ENCODE measurements at places on chromosomes 2 and 18. TPM values are rescaled to one million over a fixed set of nuclear protein-coding genes. Genes with fewer than 3 reads are reported as not detected.

The DSC3 gene
- polyA plus RNA-seq, result 3.4 TPM

The SLC9A2 gene
- polyA plus RNA-seq, result 2.1 TPM

The MC2R gene
- polyA plus RNA-seq, result 0.06 TPM

GRCh38 chr2:200625958-200626363 is 40.1 kb downstream of the AOX1 start:
- H3K36me3 ChIP-seq, result no peaks in the 10 kb centered on the region
- H3K4me3 ChIP-seq, result no peak overlapping the region
- no peak overlapping the region for H3K27ac ChIP-seq
- H3K27me3 ChIP-seq, result no peaks in the 10 kb centered on the region
- H3K4me1 ChIP-seq, result no peaks in the 10 kb centered on the region

GRCh38 chr18:46751882-46752281 is 5.0 kb downstream of the ST8SIA5 start:
- DNase-seq, result no peak
- peaks cover 40% of the 10 kb centered on the region for H3K27me3 ChIP-seq
- no peak overlapping the region for H3K4me3 ChIP-seq
- no peaks in the 10 kb centered on the region for H3K4me1 ChIP-seq
- H3K27ac ChIP-seq, result no peak overlapping the region

DNA sequence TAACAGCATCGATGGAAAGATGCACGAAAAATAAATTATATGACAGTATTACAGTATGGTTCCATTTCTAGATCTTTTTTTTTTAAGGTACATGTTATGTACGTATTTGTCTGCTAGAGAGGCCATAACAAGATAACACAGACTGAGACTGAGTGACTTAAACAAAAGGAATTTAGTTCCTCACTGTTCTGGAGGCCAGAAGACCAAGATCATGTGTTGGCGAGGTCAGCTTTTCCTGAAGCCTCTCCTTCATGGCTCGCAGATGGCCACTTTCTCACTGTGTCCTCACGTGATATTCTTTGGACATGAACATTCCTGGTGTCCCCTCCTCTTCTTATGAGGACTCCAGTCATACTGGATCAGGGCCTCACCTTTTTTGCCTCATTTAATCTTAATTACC is 177.4 kb downstream of the CAPN13 start:
- H3K4me1 ChIP-seq, result no peaks in the 10 kb centered on the region
- DNase-seq, result no peak
- no peaks in the 10 kb centered on the region for H3K36me3 ChIP-seq
- no peak overlapping the region for H3K27ac ChIP-seq
- H3K4me3 ChIP-seq, result no peak overlapping the region
- H3K27me3 ChIP-seq, result no peaks in the 10 kb centered on the region

DNA sequence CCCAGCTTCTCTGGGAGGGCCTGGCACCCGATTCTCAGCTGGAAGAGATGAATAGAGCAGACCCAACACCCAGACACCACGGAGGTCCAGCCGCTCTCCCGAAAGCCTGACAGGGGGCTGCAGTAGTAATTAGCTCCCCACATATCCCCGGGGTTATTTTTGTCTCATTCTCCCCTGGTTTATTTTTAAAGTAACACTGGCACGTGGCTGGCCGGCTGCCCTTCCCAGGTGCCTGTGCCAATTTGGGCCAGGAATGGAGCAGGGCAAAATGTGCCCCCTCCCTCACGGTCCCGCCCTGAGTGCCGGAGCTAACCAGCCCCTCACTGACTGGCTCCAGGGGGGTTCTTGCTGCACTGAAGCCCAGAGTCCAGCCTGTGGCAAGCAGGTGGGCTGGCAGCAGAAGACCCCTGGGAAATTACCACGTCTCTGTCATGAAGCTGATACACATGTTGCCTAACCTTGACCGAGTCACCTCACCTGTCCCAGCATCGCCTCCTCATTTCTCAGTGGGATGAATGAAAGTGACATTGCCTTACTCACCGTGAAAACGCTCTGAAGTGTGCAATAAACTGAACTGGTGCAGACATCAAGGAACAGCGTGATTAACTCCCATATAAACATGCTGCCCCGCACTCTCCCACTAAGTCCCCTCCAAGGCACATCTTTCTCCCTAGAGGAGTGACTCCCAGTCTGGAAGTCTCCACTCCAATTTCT is 18.4 kb downstream of the KCNK3 start:
- no peak overlapping the region for H3K4me3 ChIP-seq
- H3K27me3 ChIP-seq, result peaks cover 7% of the 10 kb centered on the region
- no peaks in the 10 kb centered on the region for H3K36me3 ChIP-seq
- no peak for DNase-seq
- no peak overlapping the region for H3K27ac ChIP-seq

DNA sequence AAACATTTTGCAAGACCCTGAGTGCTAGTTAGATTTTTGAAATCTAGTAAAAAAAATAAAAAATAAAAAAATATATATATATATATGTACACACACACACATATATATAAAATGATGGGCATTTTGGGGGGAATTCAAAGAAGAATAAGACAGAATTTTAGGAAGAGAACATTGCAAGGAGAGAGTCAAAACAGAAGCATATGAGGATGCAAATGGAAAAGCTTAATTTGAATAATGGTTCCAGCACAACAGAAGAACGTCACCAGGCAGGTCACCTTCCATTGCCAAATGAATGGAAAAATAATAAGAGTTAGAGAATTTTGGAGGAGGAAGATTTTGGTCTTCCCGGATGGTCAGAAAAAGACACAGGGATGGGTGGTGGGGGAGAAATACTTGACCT is 1097.2 kb downstream of the BCL11A start:
- H3K27me3 ChIP-seq, result no peaks in the 10 kb centered on the region
- no peaks in the 10 kb centered on the region for H3K4me1 ChIP-seq
- H3K27ac ChIP-seq, result no peak overlapping the region

DNA sequence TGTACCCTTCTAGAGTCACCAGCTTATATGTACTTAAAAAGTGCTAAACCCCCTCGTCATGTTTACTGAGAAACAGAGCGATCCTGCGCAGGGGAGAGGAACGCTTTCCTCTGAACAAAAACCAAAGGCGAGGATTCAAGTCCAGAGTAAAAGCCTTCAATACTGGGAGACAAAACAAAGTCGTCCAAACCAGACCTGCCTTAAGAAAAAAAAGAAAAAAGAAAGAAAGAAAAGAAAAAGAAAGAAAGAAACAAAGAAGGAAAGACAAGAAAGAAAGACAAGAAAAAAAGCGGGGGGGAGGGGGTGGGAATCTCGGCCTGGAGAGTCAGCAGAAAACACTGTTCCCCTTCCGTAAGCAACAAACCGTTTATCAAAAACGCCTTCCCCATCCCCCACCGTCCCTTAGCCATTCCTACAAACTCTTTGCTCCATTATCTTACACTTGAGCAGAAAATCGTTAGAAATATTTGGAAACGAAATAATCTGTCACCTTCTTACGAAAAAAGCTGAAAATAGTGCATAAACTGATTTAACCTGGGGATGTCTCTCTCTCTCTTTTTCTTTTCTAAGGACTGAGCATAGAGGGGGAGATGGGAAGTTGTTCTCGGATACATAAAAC is 3.3 kb downstream of the PTGR3 start:
- peaks cover 12% of the 10 kb centered on the region for H3K27me3 ChIP-seq
- H3K36me3 ChIP-seq, result peaks cover 12% of the 10 kb centered on the region
- no peak for DNase-seq
- peak overlapping the region; percentile 57 for H3K4me3 ChIP-seq
- H3K27ac ChIP-seq, result peak overlapping the region; percentile 25

DNA sequence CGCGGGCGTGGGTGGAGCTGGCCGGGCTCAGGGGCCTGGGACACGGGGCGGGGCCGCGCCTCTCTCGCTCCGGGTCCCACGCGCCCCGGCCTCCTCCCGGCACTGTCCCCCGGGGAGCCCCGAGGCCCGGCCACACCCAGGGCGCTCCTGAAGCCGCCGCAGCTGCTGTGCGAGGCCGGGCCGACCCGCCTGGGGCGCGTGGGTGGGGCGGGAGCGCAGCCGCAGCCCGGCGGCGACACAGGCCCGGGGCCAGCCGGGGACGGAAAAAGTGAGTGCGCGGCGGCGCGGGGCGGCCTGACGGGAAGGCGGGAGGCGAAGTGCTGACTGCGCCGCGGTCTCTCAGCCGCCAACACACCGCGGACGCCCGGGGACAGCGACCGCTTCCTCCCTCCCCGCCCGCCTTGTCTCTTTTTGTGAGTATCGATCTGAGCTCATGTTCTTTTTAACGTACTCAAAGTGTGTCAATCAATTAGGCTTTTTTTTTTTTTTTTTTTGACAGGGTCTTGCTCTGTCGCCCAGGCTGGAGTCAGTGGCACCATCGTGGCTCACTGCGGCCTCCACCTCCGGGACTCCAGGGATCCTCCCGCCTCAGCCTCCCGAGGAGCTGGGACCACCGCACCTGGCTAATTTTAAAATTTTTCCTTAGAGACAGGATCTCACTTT is 14.5 kb downstream of the PDCD1 start:
- H3K4me3 ChIP-seq, result peak overlapping the region; percentile 35
- H3K4me1 ChIP-seq, result no peaks in the 10 kb centered on the region
- peak; percentile 73 for DNase-seq
- peaks cover 10% of the 10 kb centered on the region for H3K27me3 ChIP-seq

The DYNAP gene
- 0.37 TPM for polyA plus RNA-seq

GRCh38 chr2:81976998-81977397 is 1672.4 kb upstream of the LRRTM1 start:
- no peaks in the 10 kb centered on the region for H3K36me3 ChIP-seq
- no peak overlapping the region for H3K27ac ChIP-seq
- H3K4me3 ChIP-seq, result no peak overlapping the region
- no peaks in the 10 kb centered on the region for H3K4me1 ChIP-seq
- H3K27me3 ChIP-seq, result no peaks in the 10 kb centered on the region

GRCh38 chr2:231917280-231918066 is 8.7 kb downstream of the NPPC start:
- no peak overlapping the region for H3K27ac ChIP-seq
- H3K4me3 ChIP-seq, result no peak overlapping the region
- no peaks in the 10 kb centered on the region for H3K36me3 ChIP-seq
- no peak for DNase-seq
- H3K4me1 ChIP-seq, result no peaks in the 10 kb centered on the region

DNA sequence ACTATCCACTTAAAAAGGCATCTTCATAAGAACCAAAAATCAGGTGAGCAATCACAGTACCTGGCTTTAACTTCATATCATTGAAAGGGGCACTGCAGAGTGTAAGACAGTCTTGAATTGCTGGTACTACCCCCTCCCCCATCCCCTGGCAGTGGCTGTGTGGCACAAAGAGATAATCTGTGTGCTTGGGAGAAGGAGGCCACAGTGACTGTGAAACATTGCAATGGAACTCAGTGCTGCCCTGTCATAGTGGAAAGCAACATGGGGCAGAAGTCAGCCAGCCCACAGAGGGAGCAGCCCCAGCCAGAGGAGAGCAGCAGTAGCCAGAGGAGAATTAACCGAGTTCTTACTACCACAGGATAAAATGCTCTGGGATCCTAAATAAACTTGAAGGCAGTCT is 45.3 kb upstream of the UGP2 start:
- no peaks in the 10 kb centered on the region for H3K36me3 ChIP-seq
- no peaks in the 10 kb centered on the region for H3K4me1 ChIP-seq
- no peak for DNase-seq
- no peak overlapping the region for H3K4me3 ChIP-seq
- H3K27me3 ChIP-seq, result no peaks in the 10 kb centered on the region

GRCh38 chr2:222706616-222707015 is 35.2 kb downstream of the MOGAT1 start:
- H3K36me3 ChIP-seq, result no peaks in the 10 kb centered on the region
- no peaks in the 10 kb centered on the region for H3K4me1 ChIP-seq
- no peak for DNase-seq

The PUS10 gene
- 17.8 TPM for polyA plus RNA-seq

DNA sequence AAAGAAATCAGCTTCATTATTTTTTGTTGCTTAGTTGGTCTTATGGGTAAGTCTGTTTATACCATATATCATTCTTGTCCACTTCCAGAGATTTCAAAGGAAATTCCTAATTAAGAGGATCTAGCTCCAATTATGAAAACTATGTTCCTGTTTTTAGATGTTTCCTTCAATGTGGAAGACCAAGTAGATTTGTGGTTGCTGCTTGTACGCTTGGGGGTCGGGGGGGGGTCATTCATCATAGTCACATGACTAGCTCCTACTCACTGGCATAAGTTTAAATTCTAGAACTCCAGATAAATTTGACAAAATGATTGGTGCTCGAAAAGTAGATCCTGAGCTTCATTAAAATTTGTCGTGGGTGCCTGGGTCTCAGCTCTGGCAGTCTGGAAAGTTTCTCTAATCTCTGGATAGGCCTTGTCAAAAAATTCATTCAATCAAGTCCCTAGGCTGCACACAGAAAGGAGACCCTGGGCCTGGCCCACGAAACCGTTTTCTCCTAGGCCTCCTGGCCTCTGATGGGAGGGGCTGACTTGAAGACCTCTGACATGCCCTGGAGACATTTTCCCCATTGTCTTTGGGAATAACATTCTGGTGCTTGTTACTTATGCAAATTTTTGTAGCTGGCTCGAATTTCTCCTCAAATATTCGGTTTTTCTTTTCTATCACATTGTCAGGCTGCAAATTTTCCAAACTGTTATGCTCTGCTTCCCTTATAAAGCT is 62.5 kb downstream of the MEP1B start:
- DNase-seq, result no peak
- no peak overlapping the region for H3K27ac ChIP-seq
- no peaks in the 10 kb centered on the region for H3K27me3 ChIP-seq

DNA sequence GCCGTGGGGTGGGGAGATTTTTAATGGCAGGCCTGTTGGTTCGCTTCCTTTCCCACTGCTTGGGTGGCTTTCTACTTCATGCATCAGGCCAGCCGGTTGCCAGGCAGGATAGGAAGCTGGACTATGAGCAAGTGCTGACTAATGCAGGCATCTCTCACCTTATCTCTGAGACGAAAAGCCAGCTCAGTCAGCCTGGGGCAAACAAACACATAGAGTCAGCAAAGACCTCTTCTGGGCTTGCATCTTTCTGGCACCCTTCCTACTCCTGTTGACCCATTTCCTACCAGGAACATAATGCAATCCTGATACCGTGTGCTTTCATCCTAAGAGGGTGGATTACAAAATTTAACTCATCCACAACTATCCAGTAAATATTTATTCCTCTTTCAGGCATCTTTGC is 416.6 kb upstream of the MEX3C start:
- DNase-seq, result no peak
- H3K36me3 ChIP-seq, result no peaks in the 10 kb centered on the region
- H3K27ac ChIP-seq, result no peak overlapping the region

The ANKRD30BL gene
- 0.09 TPM for polyA plus RNA-seq

DNA sequence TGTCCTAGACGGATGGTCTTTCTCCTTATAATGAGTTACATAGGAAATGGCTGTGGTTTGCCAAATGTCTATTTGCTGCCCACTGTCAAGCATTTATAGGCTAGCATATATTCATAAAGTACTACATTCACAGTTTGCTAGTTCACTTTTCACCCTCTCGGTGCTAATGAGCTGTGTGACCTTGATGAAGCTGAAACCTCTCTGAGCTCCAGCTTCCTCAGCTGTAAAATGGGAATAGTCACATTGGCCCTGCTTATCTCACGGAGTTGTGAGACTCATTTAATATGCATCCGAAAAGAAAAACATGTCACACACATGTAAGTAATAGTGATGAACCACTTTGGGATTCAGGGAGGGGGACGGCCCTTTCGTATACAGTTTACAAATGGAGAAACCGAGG is 17.0 kb downstream of the PRKCE start:
- H3K4me3 ChIP-seq, result no peak overlapping the region
- no peaks in the 10 kb centered on the region for H3K36me3 ChIP-seq
- H3K4me1 ChIP-seq, result peaks cover 5% of the 10 kb centered on the region
